Coronary artery (tissue), 2 donors: ENCODE measurements at places on chromosomes 2 and 18.

GRCh38 chr2:43927442-43927841, 68.3 kb downstream of the LRPPRC start:
- DNase-seq, result no peak

GRCh38 chr18:12366379-12366778, 10.6 kb downstream of the AFG3L2 start:
- DNase-seq, result no peak

DNA sequence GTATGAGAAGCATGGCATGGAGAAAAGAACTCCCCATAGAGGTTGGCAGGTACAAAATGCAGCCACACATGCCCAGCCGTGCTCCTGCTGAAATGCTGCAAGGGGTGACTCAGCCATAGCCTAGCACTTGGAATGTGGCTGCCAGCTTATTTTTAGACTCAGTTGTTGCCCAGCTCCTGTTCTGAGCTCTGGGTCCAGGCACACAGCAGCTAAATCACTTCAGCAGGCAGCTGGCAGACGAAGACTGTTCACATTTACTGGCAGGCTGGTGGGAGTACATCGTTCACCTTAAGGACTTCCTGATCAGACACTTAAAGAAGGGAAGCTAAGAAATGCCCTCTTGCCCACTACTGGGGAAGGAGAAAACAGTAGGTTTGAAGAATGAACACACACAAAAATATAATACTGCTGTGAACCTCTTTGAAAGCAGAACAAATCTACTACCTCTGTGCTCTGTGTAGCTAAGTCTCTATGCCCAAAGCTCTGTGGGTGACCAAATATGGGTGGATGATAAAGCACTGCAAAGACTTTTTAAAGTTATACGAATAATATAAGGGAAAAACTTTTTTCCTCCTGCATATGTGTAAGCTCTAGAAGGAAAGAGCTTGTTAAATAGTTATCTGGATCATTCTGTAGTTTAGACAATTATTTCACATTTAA, 146.1 kb downstream of the LNPK start:
- DNase-seq, result peak; percentile 81

DNA sequence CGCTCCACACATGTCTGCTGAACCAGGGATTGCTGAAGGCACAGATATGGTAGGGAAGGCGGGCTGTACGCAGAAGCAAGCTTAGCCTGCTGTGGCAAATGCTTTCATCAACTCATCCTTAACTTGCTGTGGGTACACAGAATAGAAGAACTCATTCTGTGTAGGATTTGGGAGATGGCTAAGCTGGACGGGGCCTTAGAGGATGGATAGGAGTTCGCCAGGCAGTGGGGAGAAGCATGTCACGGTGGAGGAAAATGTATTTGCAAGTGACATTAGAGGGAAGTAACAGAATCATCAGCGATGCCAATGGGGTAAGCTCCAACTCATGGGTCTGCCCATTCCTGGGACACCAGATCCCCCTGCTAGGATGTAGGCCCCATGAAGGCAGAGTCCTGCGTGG, 96.7 kb upstream of the SMIM21 start:
- no peak for DNase-seq

- DNase-seq, result no peak
Measured at GRCh38 chr2:206045251-206045650, 40.7 kb downstream of the INO80D start.
